ENCODE measurements at places on chromosomes 16 and 17. TPM values are rescaled to one million over a fixed set of nuclear protein-coding genes. Genes with fewer than 3 reads are reported as not detected.

ABCC12 gene
- total RNA-seq = not detected

EVI2A gene
- total RNA-seq = 15.4 TPM

PEMT gene
- total RNA-seq = 59.1 TPM

- peak; percentile 70 for DNase-seq
These were observed 76.4 kb downstream of the KCNJ12 start for GRCh38 chr17:21452377-21453143.

GRCh38 chr17:61018938-61019337 is 341.3 kb downstream of the BCAS3 start:
- DNase-seq = no peak

DNA sequence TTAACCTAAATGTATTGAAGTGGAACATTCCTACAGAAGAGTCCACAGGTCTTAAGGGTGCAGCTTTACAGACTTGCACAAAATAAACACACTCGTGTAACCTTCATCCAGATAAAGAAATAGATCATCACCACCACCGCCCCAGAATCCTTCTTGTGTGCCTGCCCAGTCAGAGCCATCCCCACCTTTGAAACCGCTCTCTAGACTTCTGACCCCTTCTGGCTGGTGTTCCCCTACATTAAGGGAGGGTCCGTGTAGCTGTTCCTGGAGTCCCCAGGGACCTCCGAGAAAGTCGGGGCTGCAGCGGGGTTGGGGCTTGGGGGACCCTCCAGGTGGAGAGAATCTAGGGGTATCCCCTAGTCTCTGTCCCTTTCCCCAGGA is 9.4 kb downstream of the TBX4 start:
- DNase-seq = no peak

GRCh38 chr16:56895813-56896212 is 30.8 kb downstream of the SLC12A3 start:
- no peak for DNase-seq

GRCh38 chr16:87725596-87726235 is 40.1 kb downstream of the KLHDC4 start:
- DNase-seq = no peak

DNA sequence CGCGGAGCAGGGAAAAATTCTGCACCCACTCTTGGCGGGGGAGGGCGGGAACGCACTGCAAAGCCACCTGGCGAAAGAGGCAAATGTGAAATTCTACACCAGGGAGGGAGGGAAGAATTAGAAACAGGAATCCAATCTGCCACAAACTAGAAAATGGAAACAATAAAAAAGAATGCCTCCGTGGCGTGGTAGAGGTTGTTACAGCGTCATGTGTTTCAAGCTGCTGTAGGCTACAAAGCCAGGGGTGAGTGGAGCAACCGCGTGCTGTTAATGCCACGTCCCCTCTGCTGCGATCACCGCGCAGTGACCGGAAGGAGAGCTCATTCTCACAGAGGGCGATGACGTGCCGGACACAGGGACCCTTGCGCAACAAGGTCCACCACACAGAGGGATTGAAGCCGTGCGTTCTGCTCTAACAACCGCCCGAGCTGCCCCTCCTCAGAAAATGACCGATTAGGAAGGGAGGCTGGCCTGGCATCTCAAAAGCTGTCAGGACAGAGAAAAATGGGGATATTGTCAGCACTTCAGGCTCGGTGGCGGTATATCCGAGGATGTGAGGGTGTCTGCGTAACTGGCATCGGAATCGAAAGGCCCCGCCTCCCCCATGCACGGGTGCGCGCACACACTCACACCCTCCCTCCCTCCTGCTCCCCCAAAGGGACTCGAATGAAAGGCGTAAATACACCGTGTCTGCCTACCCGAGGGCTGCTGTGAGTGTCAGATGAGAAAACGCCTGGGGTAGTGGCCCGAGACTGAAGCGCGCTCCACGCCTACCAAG is 70.8 kb upstream of the TNRC6C start:
- peak; percentile 95 for DNase-seq

- DNase-seq = no peak
These were observed 31.9 kb downstream of the PMP22 start for GRCh38 chr17:15233022-15233805.

DNA sequence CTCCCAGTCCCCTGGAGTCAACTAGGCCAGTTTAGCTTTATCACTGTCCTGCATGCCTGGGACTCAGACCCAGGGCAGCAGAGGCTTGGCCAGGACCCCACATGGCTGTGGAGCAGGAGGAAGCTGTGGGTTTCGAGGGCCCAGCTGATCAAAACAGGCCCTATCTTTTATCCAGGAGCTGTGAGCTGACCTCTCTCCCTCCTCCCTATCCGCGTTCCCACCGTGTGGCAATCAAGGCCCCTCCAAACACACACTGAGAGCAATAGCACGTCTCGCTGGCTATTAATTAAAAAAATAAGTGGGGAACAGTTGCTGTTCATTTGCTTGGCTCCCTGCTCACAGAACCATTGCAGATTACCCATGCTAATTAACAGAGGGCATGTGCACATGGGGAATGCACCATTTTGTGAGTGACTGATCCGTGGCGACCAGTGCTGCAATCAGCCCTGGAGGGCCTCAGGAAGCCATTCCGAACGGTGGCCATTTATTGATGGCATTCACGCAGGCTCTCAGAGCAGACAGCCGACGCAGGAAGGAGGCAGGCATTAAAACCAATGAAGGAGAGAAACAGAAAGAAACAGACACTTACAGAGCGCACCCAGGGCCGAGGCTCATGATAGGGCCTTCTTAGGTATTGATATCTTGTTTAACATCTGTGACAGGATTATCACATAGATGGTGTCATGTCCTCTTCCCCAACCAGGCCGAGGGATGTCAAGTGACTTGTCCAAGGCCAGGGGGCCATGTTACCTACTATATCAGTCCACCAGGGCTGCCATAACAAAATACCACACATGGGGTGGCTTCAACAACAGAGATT is 157.1 kb downstream of the KATNIP start:
- no peak for DNase-seq

GRCh38 chr17:45270828-45271418 is 9.0 kb upstream of the SPATA32 start:
- no peak for DNase-seq

DNA sequence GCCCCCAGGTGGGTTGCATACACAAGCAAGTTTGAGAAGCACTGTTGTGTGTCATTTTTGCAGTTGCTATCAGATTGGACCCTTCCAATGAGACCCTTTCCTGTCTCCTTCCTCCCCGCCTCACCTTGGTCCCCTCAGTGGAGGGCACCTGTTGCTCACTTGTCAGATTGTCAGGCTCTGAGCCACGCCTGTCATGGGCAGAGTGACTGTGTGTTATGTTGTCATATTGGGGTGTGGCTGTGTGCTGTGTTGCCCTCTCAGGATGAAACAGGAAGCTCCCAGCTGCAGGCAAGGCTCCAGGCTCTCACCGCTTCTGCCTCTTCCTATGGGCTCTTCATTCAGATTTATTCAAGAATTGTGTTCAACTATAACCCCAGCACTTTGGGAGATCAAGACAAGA is 302.9 kb downstream of the CPPED1 start:
- no peak for DNase-seq

Measured in lung (tissue), 17 donors.